Stimulated activated CD4-positive, alpha-beta T cell treated with anti-CD3 and anti-CD28 coated beads, Interleukin-15, amount 100 ng/mL, for 24 hours (primary cell): ENCODE measurements at places on chromosomes 6 and 20.

DNA sequence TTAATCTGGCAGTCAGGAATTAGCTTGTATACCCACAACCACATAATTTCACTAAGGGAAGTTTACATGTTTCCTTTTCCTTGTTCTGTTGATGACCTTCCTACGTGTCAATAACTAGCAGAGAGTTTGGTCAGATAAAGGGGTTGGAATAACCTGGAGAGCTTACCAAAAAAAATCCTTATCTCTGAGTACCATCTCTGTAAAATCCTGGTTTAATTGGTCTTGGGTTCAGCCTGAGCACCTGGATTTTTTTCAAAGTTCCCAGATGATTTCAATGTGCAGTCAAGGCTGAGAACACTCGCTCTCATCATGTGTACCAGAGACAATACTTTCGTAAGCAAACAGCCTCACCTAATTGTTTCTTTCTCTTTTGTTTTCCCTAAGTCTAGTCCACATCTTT is 483.8 kb upstream of the FLRT3 start:
- no peak for DNase-seq

- no peak for DNase-seq
Observed at GRCh38 chr6:132659082-132659481, at the start of gene TAAR1. Gene TAAR1, minus strand, starts transcription at chr6:132659182. Its CDS starts 13,179 bp downstream, at chr6:132646003.

- DNase-seq = no peak
Observed at GRCh38 chr6:149846321-149846720, 17.8 kb downstream of the LRP11 start.

- DNase-seq = peak; percentile 83
Observed at GRCh38 chr20:50169329-50169823, 15.9 kb upstream of the PEDS1 start.

DNA sequence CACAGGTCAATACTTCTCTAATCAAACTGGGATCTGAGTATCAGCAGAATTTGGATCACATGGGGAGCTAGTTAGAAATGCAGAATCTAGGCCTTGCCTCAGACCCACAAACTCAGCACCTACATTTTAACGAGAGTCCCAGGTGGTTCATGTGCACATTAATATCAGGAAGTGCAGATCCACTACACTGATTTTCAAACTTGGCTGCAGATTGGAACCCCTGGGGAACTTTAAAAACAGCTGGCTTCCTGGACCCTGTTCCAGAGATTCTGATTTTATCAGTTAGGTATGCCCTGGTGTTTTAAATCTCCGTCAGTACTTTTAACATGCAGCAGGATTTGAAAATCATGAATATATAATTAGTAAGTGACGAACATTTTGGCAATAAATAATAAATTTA is 1.9 kb upstream of the CST8 start:
- DNase-seq = no peak

DNA sequence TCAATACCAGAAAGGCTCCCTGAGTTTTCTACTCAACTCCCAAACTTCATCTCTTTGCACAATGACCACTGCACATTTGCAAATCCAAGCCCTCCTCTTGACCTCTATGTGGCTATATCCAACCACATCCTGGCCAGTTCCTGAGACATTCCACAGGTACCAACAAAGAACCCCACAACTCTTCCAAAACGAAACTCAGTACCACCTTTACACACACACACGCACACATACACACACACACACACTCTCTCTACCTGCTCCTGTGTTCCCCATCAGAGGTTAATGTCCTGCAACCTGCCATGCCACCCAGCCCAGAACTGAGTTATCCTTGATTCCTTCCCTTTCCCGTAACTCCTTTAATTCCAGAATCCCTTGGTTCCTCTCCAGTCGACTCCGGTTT is 58.5 kb downstream of the CHD6 start:
- no peak for DNase-seq

GRCh38 chr6:137901454-137901853 is 34.4 kb downstream of the TNFAIP3 start:
- no peak for DNase-seq

DNA sequence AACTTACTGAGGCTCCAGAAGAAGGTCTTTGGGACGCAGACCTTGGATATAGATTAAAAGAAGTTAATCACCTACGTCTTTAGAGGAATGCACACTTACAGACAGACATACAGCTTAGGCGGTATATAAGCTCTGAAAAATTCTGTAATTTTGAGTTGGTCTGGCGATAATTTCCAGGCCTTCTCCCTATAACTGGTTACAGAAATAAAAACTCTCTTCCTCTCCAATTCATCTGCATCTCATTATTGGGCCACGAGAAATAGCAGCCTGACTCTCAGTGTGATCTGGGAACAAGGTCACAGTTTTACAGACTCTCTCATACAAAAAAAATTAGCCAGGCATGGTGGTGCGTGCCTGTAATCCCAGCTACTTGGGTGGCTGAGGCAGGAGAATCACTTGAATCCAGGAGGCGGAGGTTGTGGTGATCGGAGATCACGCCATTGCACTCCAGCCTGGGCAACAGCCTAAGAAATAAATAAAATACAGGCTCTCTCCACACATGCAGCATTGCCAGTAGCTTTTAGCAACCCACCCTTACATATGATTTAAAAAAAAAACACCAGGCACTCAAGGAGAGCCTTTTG is 4.7 kb downstream of the ZBTB24 start:
- no peak for DNase-seq

DNA sequence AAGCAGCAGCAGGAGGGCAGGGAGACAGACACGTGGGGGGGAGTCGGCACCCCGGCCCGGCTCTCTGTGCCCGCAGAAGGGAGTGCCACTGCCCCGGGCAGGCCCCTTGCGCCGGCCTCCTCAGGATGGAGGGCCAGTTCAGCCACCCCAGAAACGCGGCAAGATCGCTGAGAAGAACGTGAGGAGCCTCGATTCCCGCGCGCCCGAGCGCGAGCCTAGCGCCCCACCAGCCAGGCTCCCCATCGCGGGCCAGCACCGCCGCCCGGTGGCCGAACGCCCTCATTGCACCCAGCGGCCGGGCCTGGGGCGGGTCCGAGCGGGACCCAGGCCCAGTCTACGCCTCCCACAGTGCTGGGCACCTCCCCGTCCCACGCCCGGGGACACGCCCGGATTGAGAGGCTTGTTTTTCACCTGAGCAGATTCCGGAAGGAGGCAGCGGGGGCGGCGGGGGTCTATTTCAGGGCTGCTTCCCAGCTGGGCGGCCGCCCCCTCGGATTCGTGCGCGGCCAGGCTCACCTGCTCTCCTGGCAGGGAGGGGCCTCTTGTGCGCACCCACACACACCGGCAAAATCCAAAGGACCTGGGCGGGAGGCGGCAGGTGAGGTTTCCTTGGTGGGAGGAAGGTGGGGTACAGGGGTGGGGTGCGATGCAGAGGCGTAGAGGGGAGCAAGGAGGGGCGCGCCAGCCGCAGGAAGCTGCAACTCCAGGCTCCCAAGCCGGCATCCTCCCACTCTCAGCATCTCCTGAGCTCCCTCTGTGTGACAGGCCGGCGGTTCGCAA is 9.0 kb upstream of the GRM4 start:
- peak; percentile 81 for DNase-seq

DNA sequence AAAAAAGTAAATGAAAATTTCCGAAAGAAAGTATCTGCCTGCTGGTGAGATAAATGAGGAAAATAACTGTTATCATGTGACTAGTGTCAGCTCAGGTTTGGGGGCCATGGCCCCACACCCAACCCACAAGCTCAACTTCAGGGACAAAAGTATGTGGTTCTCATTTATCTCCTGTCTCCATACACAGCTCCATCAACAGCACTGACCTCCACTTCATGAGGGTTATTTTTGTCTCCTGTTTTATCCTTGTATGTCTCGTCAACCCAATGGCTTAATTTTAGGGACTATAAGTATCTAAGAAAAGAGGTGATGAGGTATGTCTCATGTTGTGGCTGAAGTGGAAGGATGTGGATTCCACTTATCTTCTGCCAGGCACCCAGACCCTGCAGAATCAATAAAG is 271.6 kb upstream of the RIN2 start:
- DNase-seq = no peak

DNA sequence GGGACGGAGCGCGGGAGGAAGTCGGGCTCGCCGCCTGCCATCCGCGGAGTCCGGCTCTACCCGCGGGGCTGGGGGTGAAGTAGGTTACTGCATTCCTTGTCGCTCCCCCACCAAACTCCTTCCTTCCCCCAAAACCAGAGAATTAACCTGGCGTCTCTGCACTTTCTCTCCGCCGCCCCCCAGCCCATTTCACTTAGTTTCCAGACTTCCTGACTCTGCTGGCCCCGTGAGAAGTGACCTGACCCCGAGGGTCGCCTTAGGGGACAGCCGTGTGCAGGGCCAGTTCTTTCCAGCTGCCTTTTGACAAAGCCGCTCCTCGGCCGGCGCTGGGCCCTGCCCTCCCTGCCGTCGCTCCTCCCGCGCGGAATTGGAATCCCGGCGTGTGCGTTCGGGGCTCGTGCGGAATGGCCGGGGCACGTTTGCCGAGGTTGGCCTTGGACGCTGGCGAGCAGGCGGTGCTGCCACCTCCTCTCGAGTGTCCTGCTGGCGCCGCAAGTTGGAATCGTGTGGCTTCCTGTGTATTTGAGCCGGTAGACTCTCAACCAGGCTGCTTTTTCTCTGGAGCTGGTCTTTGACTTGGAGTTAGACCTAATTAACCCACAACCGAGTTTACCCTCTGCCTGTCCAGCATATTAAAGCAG is 650 bp downstream of the DCBLD1 start:
- peak; percentile 44 for DNase-seq

GRCh38 chr6:167298127-167298526 is 7.0 kb downstream of the UNC93A start:
- DNase-seq = no peak

DNA sequence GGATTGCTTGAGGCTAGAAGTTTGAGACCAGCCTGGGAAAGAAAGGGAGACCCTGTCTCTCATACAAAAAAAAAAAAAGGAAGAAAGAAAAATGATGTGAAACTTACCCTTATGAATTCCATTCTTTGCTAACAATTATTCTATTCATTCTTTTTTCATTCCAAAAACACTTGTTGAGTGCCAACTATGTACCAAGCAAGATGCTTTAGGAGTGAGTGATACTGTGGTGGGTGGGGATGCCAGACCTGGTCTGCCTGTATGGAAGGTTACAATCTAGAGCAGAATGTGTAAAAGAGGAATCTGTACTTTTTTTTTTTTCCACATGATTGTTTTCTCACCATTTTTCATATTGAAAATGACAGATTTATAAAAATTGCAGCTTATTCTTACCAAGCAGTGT is 73.8 kb upstream of the TULP1 start:
- no peak for DNase-seq

DNA sequence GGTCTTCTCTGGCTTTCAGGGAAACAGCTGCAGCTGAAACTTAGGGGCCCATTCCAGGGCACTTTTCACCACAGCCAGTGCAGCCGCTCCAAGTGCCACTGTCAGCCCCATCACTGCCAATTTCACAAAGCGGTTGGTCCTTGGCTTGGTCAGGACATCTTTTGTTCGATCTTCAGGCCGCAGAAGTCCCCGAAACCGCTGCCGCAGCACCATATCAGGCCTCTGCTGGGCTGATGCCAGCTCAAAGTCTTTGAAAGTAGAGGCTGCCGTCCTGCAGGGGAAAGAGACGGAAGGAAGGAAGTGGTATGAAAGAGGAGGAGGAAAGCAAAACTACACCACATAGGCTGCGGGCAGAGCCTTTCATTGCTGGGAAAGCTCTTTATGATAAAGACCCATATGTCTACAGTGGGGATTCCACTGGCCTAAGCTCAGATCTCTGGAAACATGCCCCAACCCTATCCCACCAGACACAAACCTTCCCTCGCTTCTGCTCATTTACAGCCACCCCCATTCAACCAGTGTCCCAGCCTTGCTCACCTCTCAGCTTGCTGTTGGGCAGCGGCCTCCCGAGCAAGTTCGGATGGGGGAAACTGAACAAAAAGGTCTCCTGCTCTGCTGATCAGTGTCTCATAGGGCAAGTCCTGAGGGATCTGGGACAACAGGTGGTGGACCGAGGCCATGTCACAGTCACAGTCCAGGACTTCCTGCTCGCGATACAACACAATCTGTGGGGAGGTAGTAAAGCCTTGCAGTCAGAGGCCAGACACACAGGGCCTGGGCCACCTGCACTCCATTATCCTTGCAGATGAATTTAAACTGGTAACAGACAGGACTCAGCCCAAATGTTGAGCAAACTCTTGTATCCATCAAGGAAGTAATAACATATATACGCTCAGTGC is 23.5 kb downstream of the TBC1D20 start:
- DNase-seq = peak; percentile 70

- no peak for DNase-seq
Observed at GRCh38 chr6:127969701-127970100, 68.8 kb upstream of the THEMIS start.

- DNase-seq = no peak
Observed at GRCh38 chr6:25028328-25028727, 92.6 kb upstream of the RIPOR2 start.

GRCh38 chr20:48750941-48751635 is 76.7 kb downstream of the PREX1 start:
- DNase-seq = peak; percentile 44

GRCh38 chr20:44186201-44186600 is 787 bp downstream of the JPH2 start:
- no peak for DNase-seq

DNA sequence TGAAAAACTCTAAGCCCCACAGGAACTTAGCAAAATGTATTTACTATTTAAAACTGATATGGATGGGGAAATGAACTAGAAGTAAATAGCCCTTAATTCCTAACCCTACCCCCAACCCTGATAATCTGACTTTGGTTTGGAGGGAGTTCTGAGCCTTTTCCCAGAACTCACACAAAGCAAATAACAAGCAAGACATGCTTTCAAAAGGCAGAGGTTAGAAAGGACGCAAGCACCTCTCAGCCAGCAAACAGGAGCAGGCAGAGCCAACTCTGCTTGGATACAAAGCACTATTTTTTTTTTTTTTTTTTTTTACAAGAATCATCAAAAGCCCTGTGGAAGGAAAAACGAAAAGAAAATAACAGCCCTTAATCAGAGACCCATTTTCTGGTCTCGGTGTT is 58.7 kb downstream of the SLC22A23 start:
- no peak for DNase-seq

- DNase-seq = no peak
Observed at GRCh38 chr20:62643521-62644043, 1.3 kb downstream of the SLCO4A1 start.

- no peak for DNase-seq
Observed at GRCh38 chr6:68779366-68779765, 144.3 kb downstream of the ADGRB3 start.

- DNase-seq = no peak
Observed at GRCh38 chr20:58470336-58471192, 44.6 kb downstream of the APCDD1L start.

DNA sequence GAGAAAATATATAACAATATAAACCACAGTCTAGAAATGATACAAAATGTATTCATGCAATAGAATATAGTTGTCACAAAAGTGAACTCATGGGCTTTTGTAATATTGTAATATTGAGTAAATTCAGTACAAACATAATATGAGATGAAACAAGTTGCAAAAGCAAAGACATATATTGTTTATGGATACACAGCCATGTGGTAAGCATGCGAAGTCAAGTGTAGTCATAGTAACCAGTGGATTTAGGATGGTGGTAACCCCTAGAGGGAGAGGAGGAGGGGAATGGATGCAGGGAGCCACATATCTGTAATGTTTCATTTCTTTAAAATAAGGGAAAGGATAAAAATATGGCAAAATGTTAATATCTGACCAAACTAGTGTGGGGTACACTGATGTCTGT is 47.3 kb downstream of the ARMC2 start:
- DNase-seq = no peak

GRCh38 chr6:134119486-134119885 is 67.1 kb upstream of the SLC2A12 start:
- no peak for DNase-seq
